ENCODE measurements at places on chromosomes 11 and 22. TPM values are rescaled to one million over a fixed set of nuclear protein-coding genes. Genes with fewer than 3 reads are reported as not detected.

The OSM gene
- total RNA-seq: 1.1 TPM

The MS4A3 gene
- total RNA-seq: not detected

The DBX1 gene
- not detected for total RNA-seq

The RRM1 gene
- total RNA-seq: 22.6 TPM

The HEPN1 gene
- not detected for total RNA-seq

The CASP5 gene
- not detected for total RNA-seq

The TSPAN32 gene
- total RNA-seq: 158 TPM

The PDGFB gene
- total RNA-seq: 7.4 TPM

The B4GALNT4 gene
- total RNA-seq: 0.16 TPM

The HMOX1 gene
- 2.6 TPM for total RNA-seq

The ARHGAP42 gene
- total RNA-seq: 0.83 TPM

The CEP126 gene
- 3.4 TPM for total RNA-seq

The VSIG10L2 gene
- not detected for total RNA-seq

The GUCD1 gene
- total RNA-seq: 69.2 TPM

The C11orf24 gene
- total RNA-seq: 19.4 TPM

The IGSF9B gene
- total RNA-seq: 16.1 TPM

The MUC5B gene
- not detected for total RNA-seq

The HBD gene
- not detected for total RNA-seq

The CASP1 gene
- 47.3 TPM for total RNA-seq

The OR8A1 gene
- total RNA-seq: not detected

The INS gene
- total RNA-seq: not detected

The SPTBN2 gene
- 0.62 TPM for total RNA-seq

The GGTLC2 gene
- total RNA-seq: not detected

The CHST1 gene
- not detected for total RNA-seq

The SEPTIN3 gene
- not detected for total RNA-seq
